Thyroid gland (tissue), 4 donors: ENCODE measurements at places on chromosomes 2 and 18. TPM values are rescaled to one million over a fixed set of nuclear protein-coding genes. Genes with fewer than 3 reads are reported as not detected.

DNA sequence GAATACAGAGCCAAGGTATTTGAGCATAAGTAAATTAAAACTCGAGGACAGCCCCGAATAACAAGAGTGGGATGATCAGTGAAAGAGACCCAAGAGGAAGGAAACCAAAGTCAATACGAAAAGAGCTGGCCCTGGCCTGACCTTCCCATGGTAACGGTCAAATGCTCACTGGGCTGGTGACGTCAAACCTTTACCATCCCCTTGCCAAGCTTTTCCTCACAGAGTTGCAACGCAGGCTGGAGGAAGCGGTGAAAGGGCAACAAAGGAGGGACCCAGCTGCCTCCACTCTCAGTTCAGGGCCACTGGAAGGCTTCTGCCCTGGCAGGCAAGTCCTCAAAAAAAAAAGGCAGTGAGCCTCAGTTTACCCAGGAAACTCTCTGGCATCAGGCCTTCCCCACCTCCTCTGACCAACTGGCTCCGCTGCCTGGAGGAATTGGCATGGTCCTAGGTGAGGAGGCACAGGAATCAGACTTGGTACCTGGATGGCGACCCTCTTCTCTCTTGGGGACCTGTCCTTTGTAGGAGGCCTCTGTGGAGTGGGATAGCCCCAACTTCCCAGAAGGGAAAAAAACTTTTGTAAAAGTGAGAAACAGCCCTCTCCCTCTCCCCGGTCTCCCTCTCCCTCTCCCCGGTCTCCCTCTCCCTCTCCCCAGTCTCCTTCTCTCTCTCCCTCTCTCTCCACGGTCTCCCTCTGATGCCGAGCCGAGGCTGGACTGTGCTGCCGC lies 212.4 kb downstream of the ANAPC1 start:
- DNase-seq = peak; percentile 43
- peak overlapping the region; percentile 49 for H3K27ac ChIP-seq
- H3K27me3 ChIP-seq = no peaks in the 10 kb centered on the region
- no peak overlapping the region for H3K4me3 ChIP-seq

- H3K27ac ChIP-seq = no peak overlapping the region
- no peaks in the 10 kb centered on the region for H3K4me1 ChIP-seq
- H3K27me3 ChIP-seq = no peaks in the 10 kb centered on the region
- H3K36me3 ChIP-seq = peaks cover 7% of the 10 kb centered on the region
- DNase-seq = no peak
These were observed 50.2 kb downstream of the ATIC start for GRCh38 chr2:215361876-215362561.

GRCh38 chr2:66498289-66498975 lies 63.5 kb downstream of the MEIS1 start:
- H3K27ac ChIP-seq = no peak overlapping the region
- peaks cover 3% of the 10 kb centered on the region for H3K4me1 ChIP-seq
- H3K4me3 ChIP-seq = no peak overlapping the region

- DNase-seq = no peak
- no peak overlapping the region for H3K27ac ChIP-seq
- H3K4me3 ChIP-seq = no peak overlapping the region
- no peaks in the 10 kb centered on the region for H3K4me1 ChIP-seq
- H3K27me3 ChIP-seq = no peaks in the 10 kb centered on the region
- H3K36me3 ChIP-seq = no peaks in the 10 kb centered on the region
These were observed 185.0 kb upstream of the TMEFF2 start for GRCh38 chr2:192379736-192380135.

LYPD6 gene
- total RNA-seq = 1.5 TPM

LOXL3 gene
- total RNA-seq = 0.98 TPM

- H3K4me3 ChIP-seq = no peak overlapping the region
- H3K27me3 ChIP-seq = no peaks in the 10 kb centered on the region
- no peaks in the 10 kb centered on the region for H3K36me3 ChIP-seq
- peaks cover 45% of the 10 kb centered on the region for H3K4me1 ChIP-seq
These were observed 90.5 kb upstream of the FHL2 start for GRCh38 chr2:105489168-105489878.

CYP27C1 gene
- not detected for total RNA-seq

- no peaks in the 10 kb centered on the region for H3K36me3 ChIP-seq
- H3K27ac ChIP-seq = no peak overlapping the region
- no peak overlapping the region for H3K4me3 ChIP-seq
- no peaks in the 10 kb centered on the region for H3K27me3 ChIP-seq
- no peak for DNase-seq
These were observed 95.2 kb upstream of the FSIP2 start for GRCh38 chr2:185643434-185643833.

DNA sequence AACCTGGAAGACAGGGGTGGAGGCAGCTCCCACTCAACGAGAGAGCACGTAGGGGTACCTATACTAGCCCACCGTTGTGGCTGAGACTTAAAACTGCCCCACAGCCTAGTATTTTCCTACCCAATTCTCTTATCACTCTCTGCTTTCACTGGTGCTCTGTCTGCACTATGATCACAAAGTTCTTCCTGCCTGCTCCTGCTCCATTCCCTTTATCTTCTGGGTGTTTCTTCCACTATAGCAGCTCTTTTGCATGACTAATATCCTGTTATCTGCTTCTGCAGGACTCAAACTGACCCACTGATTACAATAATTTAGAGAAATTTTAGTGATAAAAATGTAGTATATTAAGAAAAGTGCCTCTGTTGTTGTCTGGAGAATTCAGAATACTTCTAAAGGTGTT lies 184.8 kb downstream of the LRP1B start:
- H3K27ac ChIP-seq = no peak overlapping the region
- H3K4me1 ChIP-seq = no peaks in the 10 kb centered on the region
- H3K27me3 ChIP-seq = no peaks in the 10 kb centered on the region
- no peak overlapping the region for H3K4me3 ChIP-seq
- no peaks in the 10 kb centered on the region for H3K36me3 ChIP-seq

DNA sequence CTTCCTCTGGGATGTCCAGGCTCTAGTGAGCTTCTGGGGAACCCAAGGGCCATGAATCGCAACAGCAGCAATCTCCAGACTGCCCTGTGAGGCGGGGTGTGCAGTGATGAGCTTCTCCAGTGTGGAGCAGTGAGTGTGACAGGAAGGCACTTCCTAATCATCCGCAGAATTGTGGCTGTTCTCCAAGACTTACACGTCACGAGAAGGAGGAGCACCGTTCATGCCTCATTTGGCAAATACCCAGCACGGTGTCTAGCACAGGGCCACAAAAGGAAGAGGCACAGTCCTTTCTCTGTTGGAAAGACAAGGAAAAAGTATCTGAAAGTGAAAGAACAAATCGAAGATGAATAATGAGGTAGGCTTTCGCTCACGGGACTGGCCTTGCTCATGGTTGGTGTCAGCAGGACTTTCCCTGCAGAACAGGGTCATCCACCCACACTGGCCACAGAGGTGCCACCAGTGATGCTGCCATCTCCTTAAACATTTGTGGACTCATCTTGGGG lies 125.1 kb upstream of the HAAO start:
- no peaks in the 10 kb centered on the region for H3K4me1 ChIP-seq
- DNase-seq = peak; percentile 62
- H3K36me3 ChIP-seq = no peaks in the 10 kb centered on the region
- H3K4me3 ChIP-seq = no peak overlapping the region
- H3K27me3 ChIP-seq = no peaks in the 10 kb centered on the region

DNA sequence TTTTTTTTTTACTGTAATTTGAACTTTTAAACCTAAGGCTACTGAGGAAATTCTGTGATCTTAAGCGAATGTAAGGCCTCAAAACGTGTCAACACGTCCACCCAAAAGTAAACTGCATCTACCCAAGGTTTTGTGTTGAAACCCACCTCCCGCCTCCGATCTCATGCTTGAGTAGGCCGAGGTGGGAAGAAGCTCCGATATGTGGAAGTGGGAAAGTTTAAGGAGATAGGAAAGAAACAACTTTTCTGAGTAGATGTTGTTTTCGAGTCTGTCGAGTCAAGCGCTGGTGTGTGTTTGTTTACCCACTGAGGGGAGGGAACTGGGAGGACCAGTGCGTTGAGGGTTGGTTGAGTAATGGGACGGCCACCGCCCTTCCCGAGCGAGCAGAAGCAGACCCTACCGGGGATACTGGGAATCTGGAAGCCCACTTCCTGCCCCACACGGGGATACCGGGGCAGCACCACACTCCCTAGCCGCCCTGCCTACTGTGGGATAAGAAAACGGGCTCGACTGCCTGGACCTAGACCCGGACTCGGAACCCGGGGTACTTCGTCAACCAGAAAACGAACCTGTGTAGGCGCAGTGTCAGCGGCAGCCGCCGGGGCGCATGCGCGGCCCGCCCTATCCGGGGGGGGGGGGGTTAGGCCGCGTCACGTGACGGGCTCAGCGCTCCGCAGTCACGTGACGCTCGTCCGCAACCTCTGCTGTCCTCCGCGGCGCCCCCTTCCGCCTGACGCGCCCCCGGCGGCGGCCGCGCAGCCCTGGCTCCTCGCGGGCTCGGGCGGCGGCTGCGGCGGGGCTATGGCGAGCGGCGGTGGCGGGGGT lies at the start of gene RETREG2:
TSS of gene RETREG2 (plus strand) at position 724 of the 825 bp plus-strand sequence. CDS start at position 802, 78 bp downstream.
- peak within 1 kb of the TSS; percentile 99 for H3K27ac ChIP-seq
- DNase-seq = peak; percentile 78
- no peaks in the 10 kb centered on the region for H3K27me3 ChIP-seq
- peaks cover 25% of the 10 kb centered on the region for H3K4me1 ChIP-seq
- peaks cover 50% of the 10 kb centered on the region for H3K36me3 ChIP-seq

GRCh38 chr18:5958822-5959221 lies 63.5 kb upstream of the TMEM200C start:
- H3K27ac ChIP-seq = no peak overlapping the region
- H3K36me3 ChIP-seq = no peaks in the 10 kb centered on the region
- H3K4me1 ChIP-seq = no peaks in the 10 kb centered on the region
- no peak overlapping the region for H3K4me3 ChIP-seq
- no peaks in the 10 kb centered on the region for H3K27me3 ChIP-seq
- no peak for DNase-seq

DNA sequence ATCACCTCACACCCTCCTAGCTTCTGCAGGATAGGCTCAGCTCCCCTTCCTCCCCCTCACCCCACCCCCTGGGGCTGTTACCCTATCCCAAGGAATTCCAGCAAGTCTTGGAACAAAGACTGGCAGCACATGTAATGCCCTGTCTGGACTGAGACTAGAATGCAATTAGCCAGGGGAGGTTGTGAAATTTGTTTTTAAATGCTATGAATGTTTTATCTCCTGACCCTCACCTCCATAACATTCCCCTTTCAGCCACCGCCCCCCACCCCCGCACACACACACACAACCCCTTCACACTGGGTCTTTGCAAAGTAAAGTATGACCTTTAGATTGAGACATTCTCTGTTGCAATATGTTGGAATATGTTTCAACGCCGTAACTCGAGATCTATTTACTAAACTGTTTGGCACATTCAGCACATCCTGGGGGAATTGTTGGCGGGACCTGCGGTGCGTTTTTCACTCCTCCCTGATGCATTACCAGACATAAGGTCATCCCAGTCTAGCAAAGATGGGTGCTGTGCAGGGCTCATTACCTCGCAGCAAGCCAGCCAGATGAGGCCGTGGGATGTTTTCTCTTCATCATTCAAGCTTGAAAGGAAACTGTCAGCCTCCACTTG lies 290.7 kb upstream of the SLC14A2 start:
- no peaks in the 10 kb centered on the region for H3K27me3 ChIP-seq
- DNase-seq = peak; percentile 24
- no peak overlapping the region for H3K4me3 ChIP-seq
- H3K4me1 ChIP-seq = peaks cover 19% of the 10 kb centered on the region

- peaks cover 30% of the 10 kb centered on the region for H3K4me1 ChIP-seq
- H3K27ac ChIP-seq = peak overlapping the region; percentile 86
- H3K4me3 ChIP-seq = peak overlapping the region; percentile 13
- no peaks in the 10 kb centered on the region for H3K27me3 ChIP-seq
- DNase-seq = peak; percentile 77
- no peaks in the 10 kb centered on the region for H3K36me3 ChIP-seq
These were observed 7.8 kb upstream of the ARMC9 start for GRCh38 chr2:231190531-231191197.

DNA sequence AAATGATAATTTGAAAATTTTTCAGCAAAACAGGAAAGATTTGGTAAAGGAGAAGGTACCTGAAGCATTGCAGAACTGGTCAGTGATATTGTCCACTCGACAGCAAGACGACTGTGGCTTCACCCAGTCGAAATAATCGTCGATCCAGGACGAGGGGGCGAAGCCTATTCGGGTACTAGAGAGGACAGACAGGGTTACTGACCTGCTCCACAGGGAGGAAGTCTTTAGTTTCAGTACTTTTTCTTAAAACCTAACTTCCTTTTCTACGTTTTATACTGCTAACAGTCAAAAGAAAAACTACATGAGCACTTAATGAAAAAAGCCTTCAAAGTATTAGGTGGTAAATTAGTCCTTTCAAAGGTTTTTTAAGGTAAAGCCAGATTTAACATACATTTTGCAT lies 36.0 kb downstream of the RMC1 start:
- H3K27ac ChIP-seq = no peak overlapping the region
- no peak for DNase-seq
- no peak overlapping the region for H3K4me3 ChIP-seq
- no peaks in the 10 kb centered on the region for H3K4me1 ChIP-seq

DNA sequence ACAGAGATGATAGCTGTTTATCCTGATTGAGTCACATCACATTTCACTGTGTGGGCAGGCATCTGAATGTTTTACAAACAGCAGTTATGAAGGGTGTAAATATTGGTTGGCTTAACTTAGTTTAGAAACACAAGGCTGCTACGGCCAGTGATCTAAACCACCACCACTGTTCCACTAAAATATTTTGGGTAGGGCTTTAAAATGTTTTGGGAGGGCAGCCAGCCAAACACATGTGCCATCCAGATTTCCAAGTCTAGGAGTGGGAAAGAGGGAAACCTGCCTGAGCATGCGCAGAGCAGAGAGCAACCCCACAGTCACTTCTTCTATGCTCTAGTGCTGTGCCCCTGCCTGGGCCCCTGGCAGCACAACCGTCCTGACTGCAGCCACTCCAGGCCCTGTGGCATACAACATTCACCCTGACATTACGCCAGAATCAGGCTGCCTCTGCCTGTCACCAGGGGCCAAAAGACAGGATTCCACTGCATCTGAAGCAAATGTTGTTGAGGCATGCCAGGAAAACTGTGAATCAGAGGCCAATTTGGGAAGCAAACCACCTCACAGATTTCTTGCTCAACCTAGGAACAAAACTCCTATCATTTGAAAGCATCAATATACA lies 74.8 kb upstream of the COL5A2 start:
- no peak overlapping the region for H3K4me3 ChIP-seq
- H3K4me1 ChIP-seq = no peaks in the 10 kb centered on the region
- no peaks in the 10 kb centered on the region for H3K27me3 ChIP-seq
- no peak overlapping the region for H3K27ac ChIP-seq
- no peaks in the 10 kb centered on the region for H3K36me3 ChIP-seq
